ENCODE measurements at places on chromosomes 5 and 9.

DNA sequence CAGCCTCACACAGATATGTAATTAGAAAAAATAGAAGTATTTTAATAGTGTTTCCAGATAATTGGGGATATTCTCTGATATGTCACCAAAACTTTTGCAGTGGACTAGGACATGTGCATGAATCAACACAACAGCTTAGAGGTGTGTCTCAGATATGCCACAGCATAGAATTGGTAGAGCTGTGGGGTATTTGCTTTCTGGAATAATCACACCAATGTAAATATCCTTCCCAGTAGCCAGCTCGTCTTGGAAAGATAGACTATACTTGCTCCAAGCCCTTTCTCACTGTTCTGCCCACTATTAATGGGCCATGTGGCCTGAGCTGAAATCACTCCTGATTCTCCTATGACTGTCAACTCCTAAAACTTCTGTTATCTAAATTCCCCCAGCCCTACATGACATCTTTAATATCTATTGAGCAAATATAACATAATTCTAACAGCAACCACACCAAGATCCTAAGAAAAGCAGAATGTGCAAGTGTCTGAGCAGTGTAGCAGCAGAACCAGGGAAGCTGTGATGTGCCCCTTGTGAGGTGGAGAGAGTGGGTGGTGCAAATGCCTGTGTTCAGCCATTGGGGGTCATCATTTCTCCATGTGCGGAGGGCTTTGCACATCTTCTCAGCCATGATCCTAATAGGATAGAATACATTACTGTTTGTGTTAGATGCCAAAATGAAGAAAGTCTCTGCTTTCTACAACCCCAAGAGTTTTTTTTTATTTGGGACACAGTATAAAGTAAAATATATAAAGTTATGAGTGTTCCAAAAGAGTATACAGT, 65.0 kb downstream of the MELK start:
- DNase-seq = no peak

DNA sequence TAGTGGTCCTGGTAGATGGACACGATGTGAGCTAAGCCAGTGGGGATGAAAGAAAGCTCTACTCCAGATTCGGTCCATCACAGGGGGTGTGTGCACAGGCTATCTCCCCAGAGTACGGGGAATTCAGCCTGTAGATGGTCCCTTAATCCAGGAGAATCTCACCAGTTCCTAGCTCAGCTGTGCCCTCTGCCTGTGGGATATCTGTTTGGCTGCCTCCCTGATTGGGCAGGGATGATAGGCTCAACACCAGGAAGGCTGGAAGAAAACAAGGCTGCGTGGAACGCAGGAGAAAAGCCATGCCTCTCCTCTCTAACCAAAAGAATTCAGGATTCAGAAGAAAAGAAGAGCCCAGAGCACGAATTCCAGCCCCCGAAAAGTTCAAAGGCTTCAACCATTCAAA, 40.9 kb downstream of the VLDLR start:
- peak; percentile 64 for DNase-seq

- no peak for DNase-seq
These were observed 41.7 kb downstream of the PALM2AKAP2 start for GRCh38 chr9:109821711-109822110.

GRCh38 chr5:139680368-139681111, 32.4 kb downstream of the CXXC5 start:
- DNase-seq = no peak

GRCh38 chr9:20526500-20527319, 95.6 kb downstream of the MLLT3 start:
- no peak for DNase-seq

DNA sequence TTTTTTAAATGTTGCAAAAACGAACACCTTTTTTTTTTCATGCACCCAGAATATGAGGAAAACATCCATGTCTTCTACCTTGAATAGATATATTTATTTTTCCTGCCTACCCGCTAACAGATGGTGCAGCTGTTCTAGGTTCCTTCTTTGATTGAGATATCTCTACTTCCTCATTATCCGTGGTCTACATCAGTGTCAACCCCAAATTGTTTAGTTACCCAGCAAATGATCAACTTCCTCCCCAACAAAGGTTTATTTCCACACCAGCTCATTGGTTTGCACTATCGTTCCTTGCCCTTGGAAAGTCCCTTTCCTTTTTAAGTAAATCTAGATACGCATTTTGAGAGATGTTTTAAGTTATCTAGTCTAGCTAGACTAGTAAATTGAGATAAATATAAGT, 166.4 kb downstream of the PRR16 start:
- DNase-seq = no peak

- no peak for DNase-seq
These were observed 141.9 kb upstream of the ANKRD55 start for GRCh38 chr5:56375011-56375410.

GRCh38 chr5:4924577-4924976, 215.6 kb upstream of the ADAMTS16 start:
- DNase-seq = no peak

- no peak for DNase-seq
These were observed 23.7 kb upstream of the PDE8B start for GRCh38 chr5:77186652-77187370.

- DNase-seq = no peak
These were observed 47.5 kb upstream of the TLE4 start for GRCh38 chr9:79524266-79524665.

- no peak for DNase-seq
These were observed 264.6 kb downstream of the PJA2 start for GRCh38 chr5:109145139-109145538.

DNA sequence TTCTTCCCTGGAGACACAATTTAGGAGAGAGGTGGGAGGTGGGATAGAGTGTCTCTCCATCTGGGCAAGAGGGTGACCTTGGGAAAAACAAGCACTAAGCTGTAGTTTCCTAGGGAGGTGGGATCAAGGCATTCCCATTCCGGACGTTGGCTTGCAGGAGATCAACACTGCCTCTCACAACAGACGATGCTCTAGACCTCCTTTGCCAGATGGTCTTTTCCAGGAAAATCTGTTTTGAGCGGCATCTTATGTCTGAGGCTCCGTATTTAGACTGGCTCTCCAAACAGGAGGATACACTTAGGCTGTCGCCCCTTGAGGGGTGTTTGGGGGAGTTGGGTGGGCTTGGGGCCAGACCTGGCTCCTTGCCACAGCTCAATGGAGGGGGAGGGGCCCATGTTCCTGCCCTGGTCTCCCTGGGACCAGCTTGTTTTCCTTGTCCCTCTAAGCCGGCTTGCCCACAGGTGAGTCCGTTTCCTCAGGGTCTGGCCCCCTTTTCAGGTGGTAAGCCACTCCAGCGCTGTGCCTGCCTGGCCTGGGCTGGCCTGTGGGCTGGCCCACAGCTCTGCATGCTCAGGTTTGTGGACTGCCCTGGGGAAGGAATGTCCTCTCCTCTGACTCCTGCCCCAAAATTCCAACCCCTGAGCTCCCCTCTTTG, 2.4 kb downstream of the PSD2 start:
- no peak for DNase-seq

GRCh38 chr9:116506685-116507084, 180.4 kb upstream of the TRIM32 start:
- no peak for DNase-seq

DNA sequence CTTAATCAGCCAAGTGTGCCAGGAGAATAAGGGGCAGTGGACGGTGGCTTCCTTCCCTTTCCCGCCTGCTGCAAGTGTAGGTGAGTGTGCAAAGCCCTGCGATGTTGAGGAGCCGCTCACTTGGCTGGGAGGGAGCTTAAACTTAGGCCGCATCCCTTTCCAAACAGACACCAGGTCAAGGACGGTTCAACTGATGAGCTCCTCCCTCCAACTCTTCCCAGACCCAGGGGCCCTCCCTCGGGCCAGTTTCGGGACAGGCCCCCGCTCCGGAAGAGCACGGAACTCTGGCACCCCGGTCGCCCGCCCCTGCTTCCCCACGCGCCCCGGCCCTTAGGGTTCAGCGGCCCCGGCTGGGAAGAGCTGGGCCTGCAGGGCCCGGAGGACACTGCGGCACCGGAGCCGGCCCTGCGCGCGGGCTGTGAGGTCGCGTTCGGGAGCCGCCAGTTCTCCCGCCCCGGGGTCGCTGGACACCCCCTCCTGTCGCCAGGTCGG, 481 bp downstream of the MRPL36 start:
- no peak for DNase-seq

- no peak for DNase-seq
These were observed 58.0 kb downstream of the ADAMTS16 start for GRCh38 chr5:5198135-5198534.

- DNase-seq = no peak
These were observed 12.6 kb downstream of the HABP4 start for GRCh38 chr9:96462541-96462940.

DNA sequence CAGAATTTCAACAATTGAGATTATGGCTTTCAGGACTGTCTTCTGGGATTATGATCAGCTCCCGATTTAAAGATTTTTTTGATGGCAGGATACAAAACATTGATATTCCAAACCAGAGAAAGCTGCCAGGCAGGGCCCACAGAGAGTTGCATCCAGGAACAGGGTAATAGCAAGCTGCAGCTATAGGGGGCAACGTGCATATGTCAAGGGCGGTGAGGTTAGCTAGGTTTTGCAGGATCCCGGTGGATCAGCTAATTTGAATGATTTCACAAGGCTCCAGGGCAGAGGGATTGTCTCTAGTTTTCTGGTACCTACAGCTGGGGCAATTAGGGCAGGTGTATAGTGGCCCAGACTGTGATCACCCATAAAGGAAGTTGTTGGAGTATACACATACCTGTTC, 339.4 kb downstream of the CHSY3 start:
- DNase-seq = peak; percentile 3

- DNase-seq = no peak
These were observed 109.5 kb downstream of the PALM2AKAP2 start for GRCh38 chr9:109889456-109889855.

GRCh38 chr5:156312897-156313694, 13.9 kb upstream of the SGCD start:
- DNase-seq = no peak

GRCh38 chr9:132639322-132639721, 30.5 kb downstream of the DDX31 start:
- DNase-seq = no peak
